ENCODE measurements at places on chromosomes 4 and X.
A peak's percentile ranks its signal among the peaks of the same experiment; 100 is the strongest.

DNA sequence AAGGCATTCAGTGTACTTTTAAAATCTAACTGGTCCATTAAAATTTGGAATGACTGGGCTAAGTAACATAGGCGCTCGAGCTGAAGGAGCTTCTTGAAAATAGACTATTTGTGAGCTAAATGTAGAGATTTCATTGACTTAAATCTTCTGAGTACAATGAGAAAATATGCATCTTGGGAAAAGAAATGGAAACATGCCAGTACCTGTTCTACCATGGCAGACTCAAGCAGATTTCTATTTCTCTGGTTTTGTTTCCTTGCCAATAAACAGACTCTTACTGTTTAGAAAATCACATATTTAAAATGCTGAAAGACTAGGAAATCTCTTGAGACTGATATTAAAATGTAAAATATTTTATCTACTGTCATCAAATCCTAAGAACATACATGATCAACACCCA is 678.1 kb downstream of the FAT4 start:
- no peak for DNase-seq

- peak; percentile 70 for DNase-seq
Observed at GRCh38 chrX:101550362-101550750, at the start of gene ARMCX1. Gene ARMCX1 (plus strand): TSS chrX:101550547. CDS start chrX:101552931, 2,384 bp downstream.

GRCh38 chr4:7003176-7003878 is 39.8 kb upstream of the TADA2B start:
- DNase-seq, result no peak

DNA sequence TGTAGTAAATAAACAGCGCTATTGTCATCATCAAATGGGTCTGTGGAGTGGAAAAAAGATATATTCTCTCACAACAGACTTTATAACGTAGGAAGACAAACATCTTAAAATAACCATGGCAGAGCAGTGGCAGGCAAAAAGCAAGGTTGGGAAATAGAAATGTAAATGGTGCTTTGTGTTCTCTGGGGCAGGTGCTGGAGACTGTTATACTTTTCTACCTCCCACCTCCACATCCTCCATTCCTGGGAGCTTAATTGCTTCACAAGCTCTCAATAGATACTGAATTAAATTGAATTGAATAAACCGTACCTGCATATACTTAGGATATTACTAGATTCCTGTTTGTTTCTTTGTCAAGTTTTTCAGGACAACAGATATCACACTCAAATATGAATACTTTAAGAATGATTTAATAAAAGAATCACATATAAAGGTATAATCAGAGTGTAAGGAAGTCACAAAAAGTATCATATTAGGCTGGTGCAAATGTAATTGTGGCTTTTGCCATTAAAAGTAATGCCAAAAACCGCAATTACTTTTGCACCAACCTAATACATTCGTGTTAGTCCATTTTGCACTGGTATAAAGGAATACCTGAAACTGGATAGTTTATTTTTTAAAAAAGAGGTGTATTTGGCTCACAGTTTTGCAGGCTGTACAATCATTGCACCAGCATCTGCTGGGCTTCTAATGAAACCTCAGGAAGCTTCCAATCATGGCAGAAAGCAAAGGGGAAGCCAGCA is 367.3 kb downstream of the GRIA2 start:
- DNase-seq, result no peak
